ENCODE measurements at places on chromosomes 3 and 15.

- DNase-seq = no peak
Measured at GRCh38 chr15:27845535-27846369, 253.4 kb downstream of the OCA2 start.

DNA sequence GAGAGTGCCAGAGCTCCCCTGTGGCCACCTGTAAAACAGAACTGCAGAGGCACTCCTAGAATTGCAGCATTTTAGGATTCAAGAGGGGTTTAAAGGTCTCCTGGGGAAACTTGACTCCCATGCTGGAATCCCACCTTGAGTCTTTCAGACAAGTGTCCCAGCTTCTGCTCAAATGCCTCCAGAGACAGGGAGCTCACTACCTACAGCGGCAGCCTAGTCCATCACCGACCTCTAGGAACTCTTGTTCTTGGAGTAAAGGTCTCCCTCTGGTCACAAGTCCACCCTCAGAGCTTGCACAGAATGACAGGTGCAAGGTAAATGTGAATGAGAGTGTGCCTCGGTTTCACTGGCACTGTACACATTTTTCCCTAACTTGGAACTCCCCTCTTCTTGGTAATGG, 72.0 kb downstream of the NUP210 start:
- no peak for DNase-seq

- no peak for DNase-seq
Measured at GRCh38 chr3:158640646-158641045, 3.7 kb upstream of the GFM1 start.

DNA sequence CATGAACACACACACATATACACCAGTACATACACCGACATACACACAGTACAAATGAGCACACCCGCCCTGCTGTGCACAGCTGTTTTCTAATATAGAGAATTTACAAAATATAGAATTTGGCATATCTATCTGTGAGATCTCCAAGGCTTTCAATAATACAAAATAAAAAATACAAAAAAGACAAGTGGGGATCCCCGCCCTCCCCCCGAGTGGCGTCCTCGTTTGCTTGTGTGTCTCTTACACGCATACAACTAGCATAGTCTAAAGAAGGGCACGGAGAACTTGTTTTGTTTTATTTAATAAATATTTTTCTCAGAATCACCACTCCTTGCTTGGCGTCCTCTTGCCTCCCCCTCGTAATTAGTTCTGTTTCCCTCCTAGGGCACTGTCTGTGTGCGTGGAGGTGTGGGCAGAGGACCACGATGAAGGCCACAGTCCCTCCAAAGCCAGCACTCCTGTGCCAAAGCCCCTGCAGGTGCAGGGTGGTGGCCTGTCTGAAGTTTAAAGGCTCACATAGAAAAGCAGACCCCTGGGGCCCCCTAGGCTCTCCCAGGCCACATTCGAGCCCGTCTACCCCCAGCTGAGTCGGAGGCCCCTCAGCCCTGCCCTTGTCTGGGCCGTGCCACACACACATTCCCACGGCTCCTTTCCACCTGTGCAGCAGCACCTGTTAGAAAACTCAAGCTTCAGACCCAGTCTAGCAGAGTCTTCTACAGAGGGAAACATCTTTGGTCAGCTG, 82.1 kb downstream of the SEC22A start:
- DNase-seq = peak; percentile 19

GRCh38 chr3:149120051-149120972, 9.1 kb upstream of the HPS3 start:
- DNase-seq = no peak

DNA sequence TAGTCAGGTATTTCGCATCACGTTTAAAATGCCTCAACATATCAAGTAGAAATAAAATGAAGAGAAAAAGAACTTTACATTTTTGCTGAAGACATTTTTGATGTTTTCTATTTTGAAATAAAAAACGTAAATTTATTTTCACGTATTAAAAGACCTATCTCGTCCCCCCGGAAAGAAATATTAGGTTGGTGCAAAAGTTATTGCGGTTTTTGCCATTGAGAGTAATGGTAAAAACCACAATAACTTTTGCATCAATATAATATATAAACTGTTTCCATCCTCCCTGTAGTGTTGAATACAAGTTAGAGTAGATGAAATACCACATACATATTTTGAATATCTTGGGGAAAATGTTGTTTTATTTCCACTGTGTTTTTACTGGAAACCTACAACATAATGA, 11.2 kb upstream of the ANO10 start:
- no peak for DNase-seq

- no peak for DNase-seq
Measured at GRCh38 chr3:117565777-117566176, 856.2 kb downstream of the TUSC7 start.

GRCh38 chr15:37080261-37080921, 20.0 kb downstream of the MEIS2 start:
- DNase-seq = no peak

DNA sequence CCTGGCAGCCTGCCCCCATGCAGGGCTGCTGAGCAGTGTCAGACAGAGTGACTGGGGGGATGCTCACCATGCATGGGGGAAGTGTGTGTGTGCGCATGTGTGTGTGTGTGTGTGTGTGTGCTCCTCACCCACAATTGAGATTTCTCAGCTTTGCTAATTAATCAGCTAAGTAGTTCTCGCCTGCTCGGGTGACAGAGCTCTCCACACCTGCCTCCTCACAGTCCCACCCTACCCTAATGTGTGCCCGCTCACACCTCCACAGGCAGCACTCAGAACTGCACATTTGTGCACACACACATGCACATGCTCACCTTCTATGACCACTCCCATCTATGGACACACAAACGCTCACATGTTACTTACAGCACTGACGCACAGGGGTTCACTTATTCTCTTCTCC, 37.3 kb downstream of the CACNA2D2 start:
- DNase-seq = peak; percentile 52

- DNase-seq = no peak
Measured at GRCh38 chr3:178420033-178420432, 116.2 kb upstream of the KCNMB2 start.

GRCh38 chr3:123632161-123632655, 47.4 kb upstream of the HACD2 start:
- DNase-seq = no peak

DNA sequence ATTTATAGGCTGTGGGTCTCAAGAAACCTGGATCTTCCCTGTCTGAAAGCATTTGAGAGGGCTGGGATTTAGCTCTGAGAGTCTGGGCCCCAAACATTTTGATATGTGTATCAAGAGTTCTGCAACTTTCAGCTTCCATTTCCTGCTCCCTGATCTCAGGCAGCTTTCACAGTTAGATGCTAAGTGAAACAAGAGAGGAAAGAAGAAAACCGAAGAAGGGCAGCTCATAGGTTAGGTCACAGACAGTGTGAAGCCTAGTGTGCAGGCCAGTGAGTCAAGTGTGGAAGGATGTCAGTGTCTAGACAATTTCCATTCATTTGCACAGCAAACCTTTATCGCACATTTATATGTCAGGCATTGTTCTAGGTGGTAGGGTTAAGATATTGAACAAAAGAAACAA, 173.6 kb upstream of the PROK2 start:
- no peak for DNase-seq

DNA sequence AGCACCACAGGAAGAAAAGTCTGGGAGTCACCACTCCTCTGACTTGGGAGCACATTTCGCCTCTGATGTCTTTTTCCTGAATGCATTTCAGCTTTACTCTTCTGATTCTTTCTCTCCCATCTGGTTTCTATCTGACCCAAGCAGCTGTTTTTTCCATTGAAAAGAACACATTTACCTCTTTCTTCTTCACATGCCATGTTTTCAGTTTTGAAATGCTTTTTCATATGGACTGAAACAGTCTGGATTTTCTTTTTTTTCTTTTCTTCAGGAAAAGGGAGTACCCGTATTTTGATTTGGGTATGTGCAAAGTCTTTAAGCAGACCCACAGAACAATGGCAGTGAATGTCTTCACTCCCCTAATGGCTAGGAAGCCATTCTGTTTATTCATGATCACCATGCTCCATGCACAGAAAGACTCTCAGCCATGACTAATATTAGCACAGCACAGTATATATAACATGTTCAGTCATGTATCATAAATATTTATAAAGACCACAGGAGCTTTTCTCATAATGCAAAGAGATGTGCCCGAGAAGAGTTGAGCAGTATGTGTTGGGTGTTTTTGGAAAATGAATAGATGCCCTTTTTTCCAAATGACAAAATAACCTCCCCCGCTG, 82.7 kb upstream of the LRIG1 start:
- no peak for DNase-seq

DNA sequence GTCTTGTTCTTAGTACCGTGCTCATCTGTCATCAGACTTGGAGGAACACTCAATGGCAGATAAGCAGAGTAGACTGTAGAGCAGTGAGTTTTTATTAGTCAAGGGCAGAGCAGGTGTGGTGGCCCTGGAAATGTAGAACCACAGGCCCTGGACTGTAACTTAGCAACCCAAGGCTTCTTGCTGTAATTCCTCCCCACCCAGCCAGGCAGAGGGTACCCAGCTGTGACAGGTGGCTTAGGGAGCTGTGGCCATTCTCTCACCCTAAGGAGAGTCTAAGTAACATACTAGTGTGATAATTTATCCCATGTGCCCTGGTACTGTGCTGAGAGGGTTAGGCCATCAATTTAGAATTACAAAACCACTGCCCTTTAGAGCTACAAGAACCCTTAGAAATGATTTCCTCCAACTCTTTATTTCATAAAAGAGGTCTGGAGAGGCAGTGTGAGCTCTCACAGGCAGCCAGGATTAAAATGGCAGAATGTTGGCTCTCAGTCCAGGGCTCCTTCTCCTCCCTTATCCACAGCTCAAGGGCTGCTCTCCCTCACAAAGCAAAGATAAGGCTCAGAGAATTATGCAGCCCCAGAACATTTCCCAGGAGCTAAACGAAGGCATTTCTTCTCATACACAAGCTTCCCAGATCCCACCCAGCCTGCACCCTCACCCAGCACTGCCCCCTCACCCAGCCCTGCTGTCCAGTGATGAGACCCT, 3.0 kb downstream of the POMGNT2 start:
- DNase-seq = no peak

DNA sequence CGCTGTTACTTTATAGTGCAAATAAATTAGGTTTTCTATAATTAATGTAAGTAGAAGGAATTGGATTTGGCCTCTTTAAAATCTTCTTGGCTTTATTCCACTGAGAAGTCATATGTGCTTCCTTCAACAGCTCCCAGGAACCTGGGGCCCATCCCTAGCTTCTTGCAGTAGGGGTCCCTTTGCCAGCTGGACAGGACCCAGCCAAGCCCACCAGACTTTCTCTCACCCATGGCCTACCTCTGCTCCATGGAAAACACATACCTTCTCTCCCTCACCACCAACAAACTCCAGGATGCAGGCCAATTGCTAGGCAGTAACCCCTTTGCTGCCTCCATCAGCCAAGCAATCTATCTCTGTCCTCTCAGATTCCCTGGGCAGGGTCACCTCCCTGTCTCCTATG, 84.0 kb downstream of the RSL24D1 start:
- no peak for DNase-seq

GRCh38 chr15:65099336-65099735, 15.7 kb downstream of the UBAP1L start:
- DNase-seq = no peak

- no peak for DNase-seq
Measured at GRCh38 chr15:79967298-79968182, 3.5 kb downstream of the BCL2A1 start.

DNA sequence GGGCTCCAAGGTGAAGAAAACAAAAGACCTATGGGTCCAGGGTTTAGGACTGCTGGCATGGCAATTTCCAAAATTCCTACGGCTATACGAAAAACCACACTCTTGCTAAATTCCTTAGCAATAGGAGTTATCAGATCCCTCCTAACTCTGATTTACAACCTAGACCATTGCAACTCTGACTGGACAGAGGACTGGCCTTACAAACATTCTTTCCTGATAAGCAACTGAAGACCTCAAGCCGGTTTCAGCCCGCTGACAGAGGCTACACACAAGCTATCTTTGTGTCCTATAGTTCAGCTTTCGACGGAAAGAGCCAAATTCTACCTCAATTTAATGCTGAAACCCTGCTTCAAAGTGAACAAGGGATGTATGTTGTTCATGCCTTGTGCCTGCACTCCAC, 38.3 kb upstream of the AGBL1 start:
- no peak for DNase-seq

GRCh38 chr15:75776065-75776423, 63.4 kb upstream of the CSPG4 start:
- DNase-seq = no peak

DNA sequence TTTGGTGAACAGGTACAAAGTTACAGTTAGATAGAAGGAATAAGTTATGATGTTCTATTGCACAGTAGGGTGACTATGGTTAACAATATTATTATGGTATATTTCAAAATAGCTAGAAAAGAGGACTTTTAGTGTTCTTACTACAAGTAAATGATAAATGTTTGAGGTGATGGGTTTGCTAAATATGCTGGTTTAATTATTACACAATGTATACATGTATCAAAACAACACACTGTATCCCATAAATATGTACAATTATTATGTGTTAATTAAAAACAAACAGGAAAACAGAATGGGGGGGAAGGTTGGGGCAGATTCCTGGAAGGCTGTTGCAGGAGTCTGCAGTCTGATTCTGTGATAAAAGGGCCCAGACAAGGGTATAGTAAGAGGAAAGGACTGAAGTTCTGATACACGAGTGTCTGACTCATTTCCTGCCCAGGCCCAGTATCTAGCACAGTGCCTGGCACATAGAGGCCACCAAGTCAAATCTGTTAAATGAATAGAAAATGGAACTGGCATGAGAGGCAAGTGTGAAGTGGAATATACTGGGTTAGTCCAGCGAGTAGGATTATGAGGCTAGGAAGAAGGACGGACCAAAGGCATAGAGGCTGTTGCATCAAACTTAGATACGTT, 7.2 kb upstream of the ENTPD3 start:
- DNase-seq = no peak

DNA sequence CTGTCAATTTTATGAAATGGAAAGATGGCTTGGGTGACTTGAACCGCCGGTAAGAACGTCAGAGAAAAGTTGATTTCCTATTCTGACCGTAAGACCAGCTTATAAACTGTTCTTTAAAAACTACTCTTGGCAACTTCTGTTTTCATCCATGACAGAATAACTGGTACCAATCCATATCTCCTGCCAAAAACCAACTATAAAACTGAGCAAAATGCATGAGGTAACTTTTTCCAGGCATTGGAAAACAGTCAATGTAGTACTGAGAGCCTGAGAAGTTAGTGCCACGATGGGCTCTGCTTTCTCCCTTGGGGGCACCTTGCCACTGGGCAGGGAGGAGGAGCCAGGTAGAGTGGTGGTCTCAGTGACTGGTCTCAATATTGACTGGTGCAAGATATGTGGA, 615.2 kb upstream of the TBL1XR1 start:
- no peak for DNase-seq

Data from CD8-positive, alpha-beta T cell (primary cell).